ENCODE measurements at places on chromosomes 2 and 18.
A peak's percentile ranks its signal among the peaks of the same experiment; 100 is the strongest.

GRCh38 chr2:171985076-171985475, 14.7 kb upstream of the METAP1D start:
- no peak for DNase-seq

DNA sequence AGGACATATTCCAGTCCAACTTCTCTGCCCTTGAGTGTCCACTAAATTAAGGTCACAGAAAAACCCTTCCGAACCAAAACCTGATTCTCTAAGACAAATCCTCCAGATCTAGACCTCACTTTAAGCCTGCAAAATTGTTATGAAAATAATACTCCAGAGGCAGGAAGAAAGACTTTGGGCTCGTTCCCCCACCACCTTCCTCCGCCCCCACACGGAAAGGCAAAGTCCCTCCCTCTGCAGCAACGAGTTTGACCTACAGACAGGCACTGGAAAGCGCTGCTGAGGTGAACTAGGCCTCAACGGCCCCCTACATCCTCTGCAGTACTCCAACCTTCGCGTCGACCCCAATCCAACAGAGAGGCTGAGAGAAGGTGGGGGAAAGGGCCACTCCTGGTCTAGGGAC, 808 bp downstream of the ATP5MC3 start:
- peak; percentile 77 for DNase-seq

DNA sequence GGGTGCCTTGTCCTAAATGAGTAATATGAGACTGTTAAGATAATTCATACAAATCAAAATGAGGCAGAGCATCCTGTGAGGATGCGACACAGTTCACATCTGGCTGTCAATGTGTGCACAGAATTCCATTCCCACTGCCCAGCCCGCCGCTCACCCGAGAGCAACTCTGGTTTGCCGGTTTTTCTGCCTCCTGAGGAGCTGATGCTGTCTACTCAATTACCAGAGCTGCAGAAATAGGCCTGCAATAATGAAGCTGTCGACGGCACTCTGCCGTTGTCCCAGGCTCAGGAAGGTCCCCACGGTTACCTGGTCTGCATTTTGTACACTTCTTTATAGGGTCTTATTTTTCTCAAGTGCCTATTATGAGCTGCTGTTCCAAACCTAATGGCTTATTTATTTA, 55.7 kb upstream of the LYPD1 start:
- no peak for DNase-seq

GRCh38 chr18:8983195-8983594, 119.3 kb upstream of the NDUFV2 start:
- DNase-seq = no peak

- DNase-seq = peak; percentile 13
Observed at GRCh38 chr2:172962082-172962481, 113.6 kb upstream of the MAP3K20 start.

DNA sequence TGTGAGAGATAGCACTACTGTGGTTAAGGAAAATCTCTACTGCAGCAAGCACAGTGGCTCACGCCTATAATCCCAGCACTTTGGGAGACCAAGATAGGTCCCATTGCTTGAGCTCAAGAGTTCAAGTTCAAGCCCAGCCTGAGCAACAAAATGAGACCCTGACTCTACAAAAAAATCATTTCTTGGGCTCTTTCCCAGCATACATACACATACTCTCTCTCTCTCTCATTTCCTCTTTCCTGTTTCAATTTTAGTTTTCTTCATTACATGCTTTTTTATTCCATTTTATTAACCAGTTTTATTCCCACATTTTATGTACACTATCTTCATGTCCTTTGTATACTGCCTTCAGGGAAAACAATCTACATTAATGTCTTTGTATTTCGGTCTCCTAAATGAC, 14.6 kb downstream of the WDR33 start:
- DNase-seq = peak; percentile 14

GRCh38 chr2:208042041-208042440, 16.7 kb upstream of the PLEKHM3 start:
- DNase-seq = no peak

DNA sequence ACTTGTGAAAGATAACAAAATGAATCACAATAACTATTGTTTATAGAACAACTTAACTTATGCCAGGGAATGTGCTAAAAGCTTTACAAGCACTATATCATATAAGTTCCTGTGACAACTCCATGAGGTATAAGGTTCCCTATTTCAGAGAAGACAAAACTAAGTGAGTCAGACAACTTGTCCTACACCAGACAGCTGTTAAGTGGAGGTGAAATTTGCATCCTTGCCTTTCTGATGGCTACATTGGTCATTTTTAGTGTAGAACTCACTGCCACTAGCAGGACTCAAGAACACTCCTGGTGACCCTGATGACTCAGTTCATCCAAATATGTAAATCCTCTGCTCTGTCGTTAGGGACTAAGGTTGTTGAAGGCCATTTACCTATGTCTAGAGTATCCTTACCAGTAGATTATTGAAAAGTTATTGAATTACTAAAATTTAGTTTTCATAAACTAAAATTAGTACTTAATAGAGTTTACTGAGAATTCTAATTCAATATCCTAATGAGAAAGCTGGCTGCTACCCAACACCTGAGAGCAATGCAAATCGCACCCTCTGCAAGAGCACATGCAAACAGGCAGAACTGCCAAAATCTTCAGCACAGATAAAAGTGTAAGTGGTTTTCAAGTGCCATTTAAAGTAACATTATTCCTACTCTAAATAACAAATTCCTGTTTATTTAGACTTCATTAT, 636.2 kb downstream of the NRXN1 start:
- DNase-seq = no peak
